Fibroblast of skin of left quadriceps (primary cell): ENCODE measurements at places on chromosomes 3 and 15.

DNA sequence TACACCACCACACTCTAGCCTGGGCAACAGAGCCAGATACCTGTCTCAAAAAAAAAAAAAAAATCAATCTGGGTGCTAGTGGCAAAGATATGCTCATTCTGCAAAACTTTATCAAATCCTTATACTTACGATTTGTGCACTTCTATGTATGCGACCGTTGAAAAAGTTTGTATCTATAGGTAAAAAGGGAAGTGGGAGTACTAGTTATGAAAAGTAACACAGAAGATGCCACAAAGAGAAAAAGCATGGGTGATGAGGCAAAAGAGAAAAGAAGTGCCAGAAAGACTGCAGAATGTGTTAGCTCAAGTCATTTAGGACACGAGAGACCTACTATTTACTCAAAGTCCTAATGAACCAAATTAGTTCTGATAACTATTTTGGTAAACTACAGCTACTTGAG, 407.8 kb downstream of the SHQ1 start:
- no peak for DNase-seq

DNA sequence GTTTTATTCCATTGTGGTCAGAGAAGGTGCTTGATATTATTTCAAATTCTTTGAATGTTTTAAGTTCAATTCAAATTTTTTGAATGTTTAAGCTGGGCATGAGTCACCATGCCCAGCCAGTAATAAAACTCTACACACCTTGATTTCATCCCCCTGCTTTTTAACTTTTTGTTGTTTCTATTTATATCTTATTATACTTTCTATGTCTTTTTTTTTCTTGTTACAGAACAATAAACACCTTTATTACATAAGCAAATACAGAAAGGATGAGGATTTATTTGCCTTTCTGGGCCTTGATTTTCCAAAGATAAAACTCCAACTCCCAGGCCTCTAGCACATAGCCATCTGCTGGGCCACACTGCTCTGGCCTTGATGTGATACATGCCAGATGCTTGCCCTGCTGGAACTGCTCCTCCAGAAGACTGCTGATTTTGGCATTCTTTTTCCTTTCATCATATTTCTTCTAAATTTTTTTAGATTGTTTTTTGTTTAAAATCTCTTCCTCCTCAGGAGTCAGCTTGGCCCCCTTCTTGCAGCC, 14.0 kb downstream of the DNAH12 start:
- no peak for DNase-seq

- DNase-seq = peak; percentile 70
These were observed 162.0 kb downstream of the KLF13 start for GRCh38 chr15:31488437-31489204.

- DNase-seq = peak; percentile 40
These were observed 124.6 kb downstream of the AKAP13 start for GRCh38 chr15:85504749-85505676.

- DNase-seq = no peak
These were observed 36.7 kb upstream of the LHFPL4 start for GRCh38 chr3:9590282-9590791.

- no peak for DNase-seq
These were observed 12.6 kb downstream of the ATP2C1 start for GRCh38 chr3:130906374-130906995.

GRCh38 chr3:83224101-83224868, 1462.8 kb upstream of the GBE1 start:
- DNase-seq = peak; percentile 4

- DNase-seq = peak; percentile 42
These were observed 22.1 kb downstream of the CDIN1 start for GRCh38 chr15:36601497-36601932.
